Cerebellum (tissue), 4 donors: ENCODE measurements at places on chromosomes 6 and 20. TPM values are rescaled to one million over a fixed set of nuclear protein-coding genes. Genes with fewer than 3 reads are reported as not detected.

DNA sequence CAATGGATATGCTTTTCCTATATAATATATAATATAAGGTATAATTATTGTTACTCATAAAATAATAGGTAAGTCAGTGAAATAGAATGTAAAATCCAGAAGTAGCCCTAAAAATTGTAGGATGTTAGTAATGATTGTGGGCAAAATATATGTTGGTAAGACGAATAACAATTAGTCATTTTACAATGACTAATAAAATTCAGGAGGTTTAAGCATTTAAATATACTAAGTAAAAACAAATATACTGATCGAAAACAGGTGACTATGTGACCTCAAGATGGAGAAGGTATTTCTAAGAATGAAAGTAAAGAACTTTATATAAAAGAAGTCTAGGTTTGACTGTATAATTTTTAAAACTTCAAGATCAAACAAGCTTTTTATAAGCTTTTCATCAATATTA is 28.9 kb downstream of the FUCA2 start:
- DNase-seq: no peak

GRCh38 chr6:170497841-170498301 is 55.2 kb downstream of the PSMB1 start:
- no peak for DNase-seq

DNA sequence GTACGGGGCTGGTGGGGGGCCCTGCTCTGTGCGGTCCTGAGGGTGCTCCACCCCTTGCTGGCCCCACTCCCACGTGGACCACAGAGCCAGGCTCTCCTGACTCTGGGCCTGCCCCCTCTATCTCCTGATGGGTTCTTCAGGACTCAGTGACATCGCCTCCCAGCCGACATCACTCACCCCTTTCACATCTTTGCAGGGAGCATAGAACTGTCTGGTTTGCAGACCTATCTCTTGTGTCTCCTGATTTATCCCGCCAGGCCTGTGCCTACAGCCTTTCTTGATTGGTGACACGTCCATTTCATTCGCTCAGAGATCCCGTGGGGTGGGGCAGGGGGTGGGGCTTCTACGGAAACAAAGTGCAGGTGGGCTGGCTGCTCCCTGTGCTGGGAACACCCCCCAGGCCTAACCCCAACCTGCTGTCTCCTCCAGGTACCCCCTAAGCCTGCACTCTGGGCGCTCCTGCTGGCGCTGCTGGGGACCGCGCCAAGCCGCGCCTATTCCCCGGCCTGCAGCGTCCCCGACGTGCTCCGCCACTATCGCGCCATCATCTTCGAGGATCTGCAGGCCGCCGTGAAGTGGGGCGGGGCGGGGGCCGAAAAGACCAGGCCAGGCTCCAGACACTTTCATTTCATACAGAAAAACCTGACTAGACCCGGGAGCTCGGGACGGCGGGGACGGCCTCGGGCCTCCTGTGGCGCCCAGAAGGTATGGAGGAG is 1.7 kb downstream of the C20orf204 start:
- DNase-seq: peak; percentile 79

GRCh38 chr20:19761841-19762240 is 3.8 kb downstream of the RIN2 start:
- DNase-seq: no peak

- no peak for DNase-seq
Observed at GRCh38 chr6:34359418-34360158, 32.9 kb downstream of the NUDT3 start.

- no peak for DNase-seq
Observed at GRCh38 chr6:158018851-158019361, 37.2 kb downstream of the SYNJ2 start.

- no peak for DNase-seq
Observed at GRCh38 chr20:9306521-9306920, 207.9 kb upstream of the LAMP5 start.

DNA sequence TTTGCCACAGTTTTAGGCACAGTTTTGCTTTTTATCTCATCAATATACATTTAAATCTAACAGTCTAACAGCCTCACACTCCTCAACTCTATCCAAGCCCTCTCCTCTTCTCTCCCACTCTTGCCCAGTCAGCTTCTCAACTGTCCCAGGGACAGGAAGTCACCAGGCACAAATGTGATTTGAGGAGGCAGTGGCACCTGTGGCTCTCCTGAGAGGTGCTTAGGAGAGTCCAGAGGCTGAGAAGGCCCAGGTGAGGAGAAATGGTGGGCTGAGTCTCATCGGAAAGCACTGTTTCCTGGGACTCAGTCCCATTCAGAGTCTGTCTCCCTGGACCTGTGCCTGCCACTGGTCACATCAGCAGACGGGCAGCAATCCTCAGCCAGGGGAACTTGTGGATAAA is 4.7 kb downstream of the GDF5 start:
- DNase-seq: no peak

DNA sequence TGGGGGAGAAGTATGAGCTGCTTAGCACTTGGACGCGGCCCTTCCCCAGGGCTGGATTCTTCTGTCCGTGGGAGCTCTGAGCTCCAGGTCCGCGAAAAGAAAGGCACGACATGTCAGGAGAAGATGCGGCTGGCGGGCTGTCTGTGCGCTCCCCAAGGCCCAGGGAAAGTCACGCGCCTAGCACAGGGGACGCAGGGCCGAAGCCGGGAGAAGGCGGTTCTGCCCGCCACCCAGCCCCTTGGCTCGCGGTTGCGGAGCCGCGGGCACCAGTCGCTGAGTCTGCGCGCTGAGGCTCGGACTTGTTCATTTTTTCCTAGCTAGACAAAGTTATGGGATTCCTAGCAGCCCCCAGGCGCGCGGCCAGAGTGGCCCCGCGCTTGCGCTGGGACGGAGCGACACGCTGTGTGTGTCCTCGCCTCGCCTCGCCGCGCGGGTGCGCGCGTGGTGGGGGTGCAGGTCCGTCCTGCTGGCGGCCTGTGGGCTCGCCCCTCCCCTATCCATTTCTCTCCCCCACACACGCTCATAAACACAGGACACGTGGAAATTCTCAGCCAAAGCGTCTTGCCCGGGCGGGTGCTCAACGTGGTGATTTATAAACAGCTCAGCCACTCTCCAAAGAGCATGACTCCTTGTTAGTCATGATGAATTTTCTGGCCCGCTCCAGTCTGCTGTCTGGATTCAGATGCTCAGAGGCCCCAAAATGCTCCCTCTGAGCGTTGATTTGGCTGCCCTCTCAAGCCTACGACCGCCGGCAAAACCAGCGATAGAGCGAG is 1.9 kb upstream of the POU3F2 start:
- DNase-seq: no peak

DNA sequence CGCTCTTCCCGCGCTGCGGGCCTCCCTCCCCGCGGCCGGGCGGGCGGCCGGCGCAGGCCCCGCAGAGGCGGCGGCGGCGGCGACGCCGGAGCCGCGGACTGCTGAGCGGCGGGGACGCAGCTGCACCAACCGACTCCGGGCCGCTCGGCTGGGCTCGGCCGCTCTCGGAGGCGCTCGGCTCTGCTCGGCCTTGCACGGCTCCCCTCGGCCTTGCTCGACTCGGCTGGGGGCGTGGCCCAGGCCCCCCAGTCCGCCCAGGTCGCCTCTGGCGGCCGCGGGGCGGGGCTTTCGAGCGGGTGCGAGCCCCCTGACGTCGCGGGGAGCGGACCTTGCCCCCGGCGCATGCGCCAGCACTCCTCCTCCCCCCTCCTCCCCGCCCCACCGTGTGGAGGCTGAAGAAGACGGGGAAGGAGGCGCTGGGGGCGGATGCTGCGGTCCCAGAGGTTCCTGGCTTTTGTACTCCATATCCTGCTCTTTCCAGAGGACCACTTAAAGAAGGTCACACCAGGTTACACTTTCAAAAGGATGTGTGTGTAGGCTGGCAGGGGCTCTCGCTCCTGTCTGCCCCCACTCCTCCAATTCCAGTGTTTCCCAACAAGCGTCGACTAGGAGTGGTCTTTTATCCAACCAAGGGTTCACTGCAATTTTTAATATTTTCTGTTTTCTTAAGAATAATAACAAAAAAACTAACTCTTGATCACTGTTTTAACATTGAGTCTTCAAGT is at the start of gene ZHX3:
ZHX3 (minus strand) TSS at position 186 of the 725 bp plus-strand sequence. CDS start 112,815 bp downstream, outside the sequence.
- peak; percentile 100 for DNase-seq

DNA sequence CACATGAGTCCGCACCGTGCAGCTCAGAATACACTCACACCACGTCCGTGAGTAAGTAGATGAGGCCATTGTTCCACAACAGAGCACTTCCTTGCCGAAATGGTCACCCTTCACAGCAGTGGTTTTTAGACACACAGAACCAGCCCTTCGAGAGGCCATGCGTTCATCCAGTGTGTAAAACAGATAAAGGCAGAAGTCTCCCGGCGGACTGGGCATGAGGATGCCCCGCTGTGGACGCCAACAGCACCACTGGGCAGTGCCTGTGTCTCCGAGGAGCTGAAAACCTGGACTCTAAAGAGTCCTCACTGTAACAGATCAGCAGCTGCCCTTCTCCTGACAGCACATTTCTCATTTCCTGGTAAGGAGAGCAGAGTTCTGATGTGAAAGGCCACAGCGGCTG is 75.2 kb downstream of the WDR27 start:
- no peak for DNase-seq

GRCh38 chr20:22371843-22372242 is 212.5 kb downstream of the FOXA2 start:
- no peak for DNase-seq

- no peak for DNase-seq
Observed at GRCh38 chr20:35467339-35468224, 12.2 kb downstream of the CEP250 start.

DNA sequence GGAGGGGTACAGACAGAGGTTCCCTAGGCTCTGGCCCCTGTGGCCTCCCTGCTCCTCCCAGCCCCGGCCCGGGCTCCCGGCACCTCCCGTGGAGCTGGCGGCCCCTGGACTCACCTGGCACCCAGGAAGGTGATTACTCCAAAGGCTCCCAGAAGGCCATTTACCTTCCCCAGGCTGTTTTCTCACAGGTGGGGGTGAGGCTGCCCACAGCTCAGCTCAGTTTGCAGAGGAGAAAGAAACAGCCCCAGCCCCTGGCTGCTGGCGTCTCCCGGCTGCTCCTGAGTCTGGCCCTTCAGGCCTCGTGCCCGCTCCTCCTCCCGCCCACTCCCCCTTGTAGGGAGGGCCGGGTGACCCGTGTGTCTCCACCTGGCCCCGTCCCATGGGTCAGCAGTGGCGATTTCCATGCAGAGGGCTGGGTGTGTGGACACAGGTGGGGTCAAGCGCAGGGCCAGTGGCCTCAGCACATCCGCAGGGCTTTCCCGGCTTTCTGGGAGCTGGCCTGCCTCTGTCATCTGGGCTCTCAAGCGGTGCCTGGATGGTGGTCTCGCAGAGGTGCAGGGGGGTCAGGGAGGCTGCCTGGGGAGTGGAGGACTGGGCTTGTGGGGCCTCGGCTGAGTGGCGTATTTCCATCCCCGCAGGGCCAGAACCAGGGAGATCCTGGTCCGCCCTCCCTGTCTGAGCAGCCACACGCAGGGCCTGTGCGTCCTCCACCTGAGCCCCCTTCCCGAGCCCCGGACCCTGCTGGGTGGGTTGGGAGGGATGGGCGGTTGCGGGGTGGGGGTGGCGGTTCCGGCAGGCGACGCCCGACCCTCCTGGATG is 20.2 kb upstream of the GATA5 start:
- DNase-seq: no peak

DNA sequence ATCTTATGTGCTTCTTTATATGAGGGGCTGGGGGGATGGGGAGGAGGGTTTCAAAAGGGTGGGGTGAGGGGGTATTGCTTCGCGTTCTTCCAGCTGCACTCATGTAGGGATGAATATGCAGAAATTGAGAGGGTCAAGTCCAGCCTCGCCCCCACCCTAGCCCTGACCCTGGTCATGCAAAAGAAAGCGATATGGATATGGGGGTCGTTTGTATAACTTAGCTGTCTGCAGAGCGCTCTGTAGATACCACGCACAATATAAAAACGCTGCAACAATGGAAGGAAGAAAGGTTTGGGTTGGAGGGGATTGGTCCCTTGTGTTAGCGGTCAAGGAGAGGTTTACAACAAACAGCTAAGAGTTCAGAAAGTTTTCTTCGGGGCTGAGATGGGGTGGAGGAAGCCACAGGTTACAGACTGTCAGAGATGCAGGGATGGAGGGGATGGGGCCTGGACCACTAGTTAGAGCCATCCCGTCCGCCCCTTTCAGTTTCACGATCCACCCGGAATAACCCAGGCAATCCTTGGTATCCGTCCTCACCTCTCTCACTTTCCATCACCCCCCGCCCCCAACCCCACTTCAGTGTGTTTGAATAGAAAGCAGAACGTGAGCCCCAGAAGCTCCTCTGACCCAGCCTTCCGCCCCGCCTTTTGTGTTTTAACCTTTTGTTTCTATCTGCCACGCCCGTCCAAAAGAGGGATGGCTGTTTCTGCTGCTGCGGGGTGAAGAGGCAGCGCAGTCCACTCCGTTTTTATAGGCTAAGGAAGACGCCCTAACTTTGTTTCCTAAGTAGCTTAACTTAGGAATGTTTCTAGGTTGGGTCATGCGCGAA is 73.5 kb downstream of the SOX4 start:
- DNase-seq: no peak

- no peak for DNase-seq
Observed at GRCh38 chr6:137105375-137105774, 60.6 kb upstream of the IL20RA start.

GRCh38 chr6:42053601-42054000 is 3.3 kb downstream of the TAF8 start:
- DNase-seq: no peak

DNA sequence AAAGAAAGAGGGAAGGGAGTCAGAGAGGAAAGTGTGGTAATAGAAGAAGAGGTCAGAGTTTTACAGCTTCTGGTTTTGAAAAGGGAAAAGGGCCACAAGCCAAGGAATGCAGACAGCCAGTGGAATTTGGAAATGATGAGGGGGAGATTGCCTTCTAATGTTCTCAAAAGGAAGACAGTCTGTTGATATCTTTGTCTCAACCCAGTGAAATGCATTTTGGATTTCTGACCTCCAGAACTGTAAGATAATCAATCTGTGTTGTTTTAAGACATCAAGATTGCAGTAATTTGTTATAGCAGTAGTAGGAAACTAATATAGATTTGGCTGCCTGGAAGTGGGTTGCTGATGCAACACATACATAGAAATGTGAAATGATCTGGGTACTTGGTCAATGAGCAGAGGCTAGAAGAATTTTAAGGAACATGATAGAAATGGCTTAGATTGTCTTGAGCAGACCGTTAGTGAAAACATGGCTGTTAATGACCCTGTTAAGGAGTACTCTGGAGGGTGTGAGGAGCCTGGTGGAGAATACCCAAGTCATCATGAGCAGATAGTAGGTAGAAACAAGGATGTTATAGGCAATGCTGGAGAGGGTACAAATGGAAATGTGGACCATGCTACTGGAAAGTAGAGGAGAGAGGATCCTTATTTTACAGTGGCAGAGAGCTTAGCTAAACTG is 255.8 kb upstream of the RAB32 start:
- DNase-seq: no peak

Gene C6orf52
- 1.5 TPM for total RNA-seq

Gene C2
- 4.1 TPM for total RNA-seq

Gene BIRC7
- not detected for total RNA-seq

Gene MYCT1
- 3.1 TPM for total RNA-seq

Gene MYT1
- 17.2 TPM for total RNA-seq

Gene RGS19
- 8.4 TPM for total RNA-seq

Gene SCRT2
- total RNA-seq: 2.9 TPM

Gene NKAIN2
- total RNA-seq: 36.6 TPM

Gene CPNE5
- total RNA-seq: 6.9 TPM

Gene SRSF12
- 38.0 TPM for total RNA-seq

Gene TFAP2D
- not detected for total RNA-seq
